ENCODE measurements at places on chromosomes 12 and 14.

DNA sequence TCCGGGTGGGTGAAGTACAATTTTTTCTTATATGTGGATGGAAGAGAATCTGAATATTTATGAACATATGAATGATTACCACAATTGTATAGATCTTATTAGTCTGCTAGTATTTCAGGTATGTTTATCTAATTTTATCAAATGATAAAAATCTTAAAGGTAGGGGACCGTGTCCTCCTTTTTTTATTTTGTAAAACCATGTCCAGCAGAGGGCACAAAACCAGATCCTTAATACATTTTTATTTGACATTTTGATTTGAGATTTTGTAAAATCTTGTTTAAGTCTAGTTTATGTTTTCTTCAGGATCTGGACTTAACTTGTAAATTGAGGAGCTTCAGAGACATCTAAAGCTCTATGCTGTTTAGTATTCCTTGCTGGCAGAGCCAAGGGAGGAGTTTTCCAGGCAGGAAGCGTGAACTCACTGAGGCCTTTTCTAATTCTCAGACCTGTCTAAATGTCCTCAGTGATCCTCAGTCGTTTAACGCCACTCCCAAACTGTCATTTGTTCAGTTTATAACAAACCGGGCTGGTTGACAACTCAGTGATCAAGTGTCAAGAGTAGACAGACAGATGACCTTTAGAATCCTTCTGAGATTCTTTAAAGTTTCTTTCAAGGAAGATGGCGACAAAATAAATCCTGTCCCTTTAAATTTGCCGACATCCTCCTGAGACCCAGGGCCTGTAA, 263.9 kb downstream of the KTN1 start:
- DNase-seq, result peak; percentile 39

GRCh38 chr14:94538070-94538740, 23.0 kb upstream of the SERPINA4 start:
- no peak for DNase-seq

- DNase-seq, result no peak
These were observed 2.3 kb downstream of the HDAC7 start for GRCh38 chr12:47817272-47818006.

DNA sequence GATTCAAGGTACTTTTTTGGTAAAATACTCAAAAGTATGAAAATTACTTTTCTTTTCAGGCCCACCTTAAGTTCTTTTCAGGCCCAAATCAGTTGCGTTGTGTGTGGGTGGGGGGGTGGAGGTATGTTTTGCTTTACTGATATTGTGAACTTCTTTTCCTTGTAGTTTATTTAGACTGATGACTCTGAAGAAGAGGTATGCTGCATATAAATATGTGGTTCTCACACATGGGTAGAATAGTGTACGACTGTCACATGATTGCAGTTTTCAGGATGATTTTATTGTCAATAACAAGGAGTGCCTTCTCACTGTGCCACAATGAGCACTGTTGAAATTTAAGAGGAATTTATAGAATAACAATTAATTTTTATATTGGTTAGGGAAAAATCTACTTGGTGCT, 166.6 kb upstream of the ATP2B1 start:
- DNase-seq, result no peak

- no peak for DNase-seq
These were observed at the start of gene ACOT4 for GRCh38 chr14:73591690-73592449. Gene ACOT4 (plus strand): TSS chr14:73591873. CDS start chr14:73591960, 87 bp downstream.

DNA sequence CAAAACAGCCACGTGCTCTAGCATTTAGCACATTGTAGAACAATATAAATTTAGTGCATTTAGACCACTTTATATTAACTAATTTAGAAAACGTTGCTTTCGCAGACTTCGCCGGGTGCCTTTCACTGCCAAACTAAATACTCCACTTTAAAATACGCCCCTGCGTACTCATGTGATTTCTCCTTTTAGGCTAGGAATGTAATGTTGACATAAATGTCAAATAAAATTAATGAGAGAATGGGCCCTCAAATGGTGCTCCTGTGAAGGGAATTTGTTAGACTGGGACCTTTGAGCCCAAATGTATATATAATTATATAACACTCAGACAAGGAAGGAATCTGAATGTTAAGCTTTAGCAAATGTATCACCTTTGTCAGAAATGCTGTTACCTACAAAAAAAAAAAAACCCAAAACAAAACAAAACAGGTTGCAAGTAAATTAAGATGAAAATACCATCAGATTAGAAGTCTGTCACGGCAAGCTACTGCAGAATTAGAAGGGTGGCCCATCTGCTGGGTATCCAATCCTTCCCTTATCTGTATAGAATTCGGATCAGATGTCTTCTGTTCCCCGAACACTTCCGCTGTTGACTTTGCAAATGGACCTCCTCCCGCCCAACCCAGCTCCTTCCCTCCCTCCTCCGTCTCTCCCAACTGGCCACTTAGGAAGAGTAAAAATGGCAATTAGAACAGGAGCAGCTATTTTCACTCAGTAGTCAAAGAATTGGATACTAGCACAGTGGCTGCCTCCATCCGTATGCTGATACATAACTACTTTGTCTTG, 159.3 kb upstream of the FOXN3 start:
- no peak for DNase-seq

DNA sequence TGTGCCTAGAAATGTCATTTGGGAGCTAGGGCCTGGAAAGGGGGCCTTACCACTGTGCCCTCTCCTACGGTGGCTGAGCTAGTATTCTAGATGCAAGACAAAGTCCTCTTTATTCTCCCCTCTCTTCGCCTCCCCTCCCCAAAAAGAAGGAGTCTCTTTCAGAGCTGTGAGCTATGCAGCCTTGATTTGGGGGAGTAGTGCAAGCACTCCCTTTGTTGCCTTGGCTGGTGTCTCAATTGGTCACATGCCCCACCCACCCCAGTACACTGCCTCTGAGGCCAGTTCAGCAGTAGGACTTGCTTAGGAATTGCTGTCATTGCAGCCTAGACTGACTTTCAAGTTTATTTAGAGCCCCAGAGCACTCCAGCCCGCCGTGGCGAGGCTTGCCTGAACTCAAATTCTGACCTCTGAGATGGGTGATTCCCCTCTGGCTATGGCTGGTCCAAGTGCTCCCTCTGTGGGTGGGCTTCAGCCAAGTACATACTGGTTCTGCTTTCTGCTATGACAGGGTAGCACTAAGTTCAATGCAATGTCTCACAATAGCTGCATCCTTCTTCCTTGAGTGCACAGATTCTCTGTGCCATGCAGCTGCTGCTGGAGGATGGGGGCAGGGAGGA, 37.0 kb upstream of the FBXO33 start:
- peak; percentile 25 for DNase-seq

GRCh38 chr12:131088701-131089530, 135.2 kb downstream of the ADGRD1 start:
- no peak for DNase-seq

DNA sequence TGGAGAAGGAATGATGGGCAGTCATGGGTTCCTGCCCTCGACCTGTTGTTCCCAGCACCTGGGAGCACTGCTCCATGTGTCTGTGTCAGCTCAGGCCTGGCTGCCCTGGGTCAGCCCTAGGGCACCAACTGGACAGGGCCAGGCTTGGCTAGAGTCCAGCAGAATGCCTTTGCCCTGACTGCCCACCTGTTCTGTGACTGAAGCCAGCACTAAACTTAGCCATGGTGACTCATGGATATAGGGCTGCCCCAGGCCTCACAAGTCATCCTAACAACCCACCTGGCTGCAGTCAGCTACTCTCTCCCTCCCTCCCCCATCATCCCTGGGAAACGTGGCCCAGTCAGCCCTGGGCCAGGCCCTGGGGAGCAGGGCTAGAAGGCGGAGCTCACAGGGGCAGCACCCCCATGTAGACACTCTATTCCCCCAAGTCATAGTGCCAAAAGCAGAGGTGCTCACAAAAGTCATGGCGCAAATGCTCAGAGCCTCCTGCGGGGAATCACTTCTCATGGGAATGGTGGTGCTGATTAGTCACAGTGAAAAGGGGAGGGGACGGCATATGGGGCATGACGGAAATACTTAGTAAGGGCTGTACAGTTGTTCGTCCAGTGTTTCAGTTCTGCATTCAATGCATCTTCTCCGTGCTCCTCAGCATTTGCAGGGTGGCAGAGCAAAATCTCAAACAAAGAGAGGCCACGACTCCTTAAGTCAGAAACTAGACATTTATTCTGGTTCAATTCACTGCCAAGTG, 52.0 kb upstream of the NTF3 start:
- DNase-seq, result no peak

DNA sequence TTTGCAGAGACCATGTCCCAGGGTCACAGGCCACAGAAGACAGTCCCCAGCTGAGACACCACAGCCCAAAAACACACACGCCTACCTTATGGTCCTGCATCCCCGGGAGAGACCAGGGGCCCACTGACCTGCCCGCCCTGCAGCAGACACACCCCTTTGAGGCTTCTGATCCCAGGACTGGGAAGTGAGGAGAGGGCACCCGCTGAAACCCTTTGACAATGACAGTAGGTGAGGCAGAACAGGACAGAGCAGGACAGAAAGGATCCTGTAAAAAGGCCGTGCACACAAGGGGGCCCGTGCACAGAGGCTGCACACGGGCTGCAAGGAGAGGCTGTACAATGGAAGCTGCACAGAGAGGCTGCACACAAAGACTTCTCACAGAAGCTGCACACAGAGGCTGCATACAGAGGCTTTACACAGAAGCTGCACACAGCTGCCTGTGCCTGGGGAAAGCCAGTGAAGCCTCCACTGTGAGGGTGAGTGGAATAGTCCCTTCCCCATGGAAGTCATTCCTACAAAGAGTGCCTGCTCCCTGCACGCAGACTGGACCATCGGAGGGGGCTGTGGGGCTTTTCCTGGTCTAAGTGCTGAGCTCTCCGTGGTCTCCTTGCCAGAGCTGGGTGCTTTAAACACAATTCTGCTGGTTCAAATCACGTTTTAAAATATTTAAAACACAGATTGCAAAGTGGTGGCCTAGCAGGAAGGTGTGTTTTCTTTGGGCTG, 16.6 kb upstream of the SFSWAP start:
- no peak for DNase-seq

GRCh38 chr12:58270966-58271705, 329.8 kb downstream of the ATP23 start:
- no peak for DNase-seq

GRCh38 chr12:33988913-33989312, 33.4 kb upstream of the ALG10 start:
- DNase-seq, result peak; percentile 27

- no peak for DNase-seq
These were observed 276.4 kb downstream of the DPF3 start for GRCh38 chr14:72617391-72618031.

DNA sequence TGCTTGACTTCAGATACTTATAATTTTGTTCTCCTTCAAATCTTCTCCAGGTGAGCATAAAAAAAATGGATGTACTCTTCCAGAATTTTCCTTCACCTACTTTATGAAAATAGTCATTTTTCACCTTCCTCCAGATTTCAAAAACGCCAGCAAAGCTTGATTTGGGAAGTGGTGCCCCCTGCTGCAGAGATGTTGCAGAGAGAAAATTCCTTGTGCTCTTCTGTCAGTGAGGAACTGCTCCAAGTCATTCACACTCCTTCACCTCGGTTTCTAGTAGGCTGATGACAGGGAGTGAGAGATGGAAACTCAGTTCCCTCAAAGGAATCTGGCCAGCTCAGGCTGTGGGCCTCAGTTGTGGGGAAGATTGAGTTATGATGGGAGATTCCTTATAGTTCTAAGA, 24.2 kb upstream of the RNASE3 start:
- DNase-seq, result peak; percentile 36

- no peak for DNase-seq
These were observed 11.1 kb downstream of the DICER1 start for GRCh38 chr14:95146079-95146771.

DNA sequence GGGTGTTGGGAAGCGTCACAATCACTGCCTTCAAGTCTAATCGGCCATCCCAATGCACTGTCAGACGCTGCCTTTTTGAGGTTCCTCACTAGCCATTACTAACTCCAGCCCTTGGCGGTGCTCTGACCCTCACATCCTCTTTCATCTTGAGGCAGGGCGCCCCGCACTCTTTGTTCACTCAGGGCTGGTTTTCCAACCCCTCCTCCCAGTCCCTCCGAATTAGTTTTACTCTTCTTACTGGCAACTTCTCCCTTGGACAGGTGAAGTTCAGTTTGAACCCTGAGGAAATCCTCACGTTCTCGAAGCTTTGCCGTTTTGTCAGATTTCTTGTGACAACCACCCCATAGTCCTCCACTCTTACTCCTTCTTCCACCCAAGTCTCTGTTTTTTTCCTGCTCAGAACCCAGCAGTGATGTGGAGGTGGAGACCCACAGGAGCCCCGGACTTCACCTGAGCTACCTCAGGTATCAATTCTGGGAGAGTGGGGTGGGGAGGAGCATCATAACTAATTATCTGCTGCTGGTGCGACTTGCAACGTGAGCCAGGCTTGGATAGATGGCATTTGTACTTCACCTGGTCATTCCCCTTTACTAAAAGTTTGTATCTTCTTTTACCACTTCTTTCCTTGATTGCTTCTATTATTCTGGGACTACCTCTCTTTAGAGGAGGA, 757 bp downstream of the ZC3H10 start:
- no peak for DNase-seq

DNA sequence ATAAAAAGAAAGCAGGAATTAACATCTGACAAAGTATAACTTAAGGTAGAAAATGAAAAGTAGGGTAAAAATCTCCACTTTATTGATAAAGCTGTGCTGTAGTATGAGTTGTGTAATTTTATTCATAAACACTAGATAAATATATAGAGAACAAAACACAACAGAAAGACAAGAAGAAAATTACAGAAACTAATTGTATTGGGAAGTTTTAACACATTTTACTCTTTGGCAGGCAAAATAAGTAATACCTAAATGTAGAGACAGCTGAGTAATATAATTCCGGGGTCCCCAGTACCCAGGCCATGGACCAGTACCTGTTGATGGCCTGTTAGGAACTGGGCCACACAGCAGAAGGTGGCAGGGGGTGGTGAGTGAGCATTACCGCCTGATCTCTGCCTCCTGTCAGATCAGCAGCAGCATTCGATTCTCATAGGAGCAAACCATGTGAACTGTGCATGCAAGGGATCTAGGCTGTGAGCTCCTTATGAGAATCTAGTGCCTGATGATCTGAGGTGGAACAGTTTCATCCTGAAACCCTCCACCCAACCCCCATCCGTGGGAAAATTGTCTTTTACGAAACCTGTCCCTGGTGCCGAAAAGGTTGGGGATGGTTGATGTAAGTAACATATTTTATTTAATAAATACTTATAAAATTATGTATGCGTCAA, 84.4 kb upstream of the ETV6 start:
- no peak for DNase-seq

DNA sequence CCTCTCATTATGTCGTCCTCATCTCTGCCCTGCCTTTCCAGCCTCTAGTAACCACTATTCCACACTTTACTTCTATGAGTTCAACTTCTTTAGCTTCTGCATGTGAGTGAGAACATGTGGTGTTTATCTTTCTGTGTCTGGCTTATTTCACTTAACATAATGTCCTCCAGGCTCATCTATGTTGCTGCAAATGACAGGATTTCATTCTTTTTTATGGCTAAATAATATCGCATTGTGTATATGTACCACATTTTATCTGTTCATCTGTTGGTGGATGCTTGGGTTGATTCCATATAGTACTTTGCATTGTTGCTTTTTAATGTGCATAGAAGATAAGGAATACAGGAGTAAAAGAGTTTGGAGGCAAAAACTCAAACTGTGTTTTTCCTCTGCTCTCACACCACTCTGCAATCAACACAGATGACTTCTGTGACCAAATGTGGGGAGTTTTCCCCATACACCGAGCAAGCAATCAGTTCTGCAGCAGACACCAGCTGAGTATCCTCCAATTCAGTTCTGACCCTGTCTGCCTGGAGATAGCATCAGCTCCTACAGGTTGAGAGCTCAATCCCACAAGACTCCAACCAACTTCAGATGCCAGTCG, 24.6 kb upstream of the FLVCR2 start:
- no peak for DNase-seq

GRCh38 chr14:69152902-69153151, at the start of gene DCAF5:
Gene DCAF5 (minus strand): TSS chr14:69153119. CDS start chr14:69152978, 141 bp downstream.
- no peak for DNase-seq
